ENCODE measurements at places on chromosomes 1 and 21. TPM values are rescaled to one million over a fixed set of nuclear protein-coding genes. Genes with fewer than 3 reads are reported as not detected.

DNA sequence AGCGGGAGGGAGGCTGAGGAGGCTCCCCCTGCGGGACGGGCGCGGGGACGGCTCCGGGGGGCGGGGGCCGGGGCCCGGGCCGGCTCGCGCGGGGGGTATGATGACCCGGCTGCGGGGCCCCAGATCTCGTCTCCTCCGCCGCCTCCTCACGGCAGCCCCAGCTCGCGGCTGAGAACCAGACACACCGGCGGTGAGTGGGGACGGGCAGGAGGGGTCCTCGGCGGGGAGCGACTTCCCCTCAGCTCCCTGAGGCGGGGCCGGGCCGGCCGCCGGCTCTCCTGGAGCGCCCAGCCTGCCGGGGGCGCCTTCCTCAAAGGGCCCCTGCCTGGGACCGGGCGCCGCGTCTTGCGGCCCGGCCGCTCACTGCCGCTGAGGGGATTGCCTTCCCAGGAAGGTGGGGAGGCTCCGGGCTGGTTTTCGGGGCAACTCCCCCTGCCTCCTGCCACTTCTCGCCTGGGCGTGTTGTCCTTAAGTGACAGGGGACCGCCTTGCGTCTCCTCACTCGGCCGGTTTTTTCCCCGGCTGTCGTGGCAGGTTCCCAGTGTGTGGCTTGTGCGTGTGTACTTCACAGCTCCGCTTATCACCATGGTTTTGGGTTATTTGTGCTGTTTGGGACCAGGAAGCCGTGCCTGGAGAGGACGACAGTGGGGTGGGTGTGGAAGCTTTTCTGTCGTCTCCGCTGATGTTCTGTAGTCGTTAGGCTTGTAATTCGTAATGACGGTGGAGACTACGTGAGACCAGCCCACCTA, 800 bp downstream of the HIPK1 start:
- no peak for DNase-seq
- no peaks in the 10 kb centered on the region for H3K27me3 ChIP-seq
- H3K4me3 ChIP-seq: peak overlapping the region; percentile 74
- H3K36me3 ChIP-seq: no peaks in the 10 kb centered on the region
- H3K27ac ChIP-seq: peak overlapping the region; percentile 48

FMO3 gene
- 0.12 TPM for total RNA-seq

NHLH1 gene
- total RNA-seq: 0.12 TPM

KRTAP19-3 gene
- not detected for total RNA-seq

- H3K27ac ChIP-seq: no peak overlapping the region
- H3K27me3 ChIP-seq: no peaks in the 10 kb centered on the region
- H3K4me1 ChIP-seq: no peaks in the 10 kb centered on the region
- no peak for DNase-seq
- no peak overlapping the region for H3K4me3 ChIP-seq
Measured at GRCh38 chr1:226787071-226787470, 48.0 kb upstream of the ITPKB start.

DNA sequence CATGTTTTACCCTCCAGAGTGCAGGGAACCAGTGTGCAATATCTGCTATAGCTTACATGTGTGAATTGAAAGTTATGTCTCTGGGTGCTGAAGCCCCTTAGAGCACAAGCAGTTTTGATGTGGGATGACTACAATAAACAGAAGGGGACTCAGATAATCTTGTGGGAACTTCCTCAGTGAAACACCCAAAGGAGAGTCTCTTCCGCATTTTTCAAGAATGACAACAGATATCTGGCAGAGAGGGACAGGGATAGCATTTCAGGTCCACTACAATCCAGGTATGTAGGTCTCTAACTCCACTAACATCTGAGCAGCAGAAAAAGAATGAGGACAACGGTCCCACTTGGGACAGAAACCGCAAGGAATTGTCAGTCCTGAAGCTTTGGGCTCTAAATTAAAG, 67.6 kb upstream of the PDE4B start:
- H3K4me1 ChIP-seq: no peaks in the 10 kb centered on the region
- DNase-seq: no peak
- no peaks in the 10 kb centered on the region for H3K27me3 ChIP-seq
- no peaks in the 10 kb centered on the region for H3K36me3 ChIP-seq
- no peak overlapping the region for H3K4me3 ChIP-seq

DNA sequence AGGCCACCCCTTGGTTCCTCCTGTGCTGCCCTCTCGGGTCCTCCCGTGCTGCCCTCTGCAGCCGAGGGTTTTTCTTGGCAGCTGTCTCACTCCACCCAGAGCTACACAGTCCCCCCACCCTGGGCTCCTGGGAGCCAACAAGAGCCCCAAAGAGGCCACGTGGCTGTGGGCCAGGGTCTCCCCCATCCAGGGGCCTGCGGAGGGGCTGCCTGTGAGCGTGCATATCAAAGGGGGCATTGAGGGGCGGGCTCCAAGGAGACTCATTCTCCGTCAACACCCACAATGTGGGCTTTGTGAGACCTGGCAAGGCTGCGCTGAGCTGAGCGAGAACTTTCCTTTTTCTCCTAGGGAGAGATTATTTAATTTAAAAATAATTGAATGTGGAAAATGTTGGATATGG, 108.7 kb upstream of the ARHGEF16 start:
- no peaks in the 10 kb centered on the region for H3K4me1 ChIP-seq
- H3K27ac ChIP-seq: no peak overlapping the region
- H3K36me3 ChIP-seq: no peaks in the 10 kb centered on the region

GRCh38 chr1:67823615-67824014, 9.7 kb downstream of the GNG12 start:
- H3K4me3 ChIP-seq: no peak overlapping the region
- H3K27ac ChIP-seq: no peak overlapping the region
- no peaks in the 10 kb centered on the region for H3K27me3 ChIP-seq
- H3K4me1 ChIP-seq: peaks cover 12% of the 10 kb centered on the region
- DNase-seq: no peak

GRCh38 chr1:239293350-239294110, 92.8 kb upstream of the CHRM3 start:
- no peak overlapping the region for H3K27ac ChIP-seq
- no peak overlapping the region for H3K4me3 ChIP-seq
- H3K4me1 ChIP-seq: no peaks in the 10 kb centered on the region
- no peaks in the 10 kb centered on the region for H3K27me3 ChIP-seq
- no peak for DNase-seq

- no peak overlapping the region for H3K4me3 ChIP-seq
- DNase-seq: no peak
- no peaks in the 10 kb centered on the region for H3K4me1 ChIP-seq
- no peaks in the 10 kb centered on the region for H3K27me3 ChIP-seq
- H3K36me3 ChIP-seq: no peaks in the 10 kb centered on the region
Measured at GRCh38 chr21:45029948-45030681, 44.3 kb upstream of the ADARB1 start.

FOXO6 gene
- total RNA-seq: 7.0 TPM

Measured in HCT116 (cell line).